NCI-H526 (cell line): ENCODE measurements at places on chromosomes 7 and 10.

GRCh38 chr7:157558875-157559595, 222.2 kb downstream of the DNAJB6 start:
- no peak for DNase-seq

DNA sequence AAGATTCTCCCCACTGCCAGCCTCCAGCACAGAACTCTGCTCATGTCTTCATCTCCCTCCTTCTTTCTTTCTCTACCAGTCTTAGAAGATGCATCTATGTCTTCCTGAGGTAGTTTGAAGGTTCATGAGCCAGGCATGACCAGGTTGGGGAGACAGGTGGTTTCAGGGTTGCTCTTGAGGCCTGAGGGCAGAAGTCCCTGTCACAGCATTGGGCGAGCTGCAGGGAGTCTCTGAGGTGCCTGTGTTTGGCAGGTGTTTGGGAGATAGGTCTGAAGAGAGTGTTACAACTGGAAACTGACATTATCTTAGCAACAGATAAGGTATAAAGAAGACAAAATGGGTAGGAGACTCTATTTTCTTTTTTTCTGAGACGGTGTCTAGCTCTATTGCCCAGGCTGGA, 18.7 kb downstream of the PRSS2 start:
- DNase-seq = no peak

- DNase-seq = no peak
Observed at GRCh38 chr10:17166699-17167098, 34.8 kb downstream of the TRDMT1 start.

GRCh38 chr10:132913559-132914115, 28.7 kb downstream of the CFAP46 start:
- DNase-seq = no peak

GRCh38 chr7:110386006-110386405, 704.9 kb upstream of the LRRN3 start:
- no peak for DNase-seq

DNA sequence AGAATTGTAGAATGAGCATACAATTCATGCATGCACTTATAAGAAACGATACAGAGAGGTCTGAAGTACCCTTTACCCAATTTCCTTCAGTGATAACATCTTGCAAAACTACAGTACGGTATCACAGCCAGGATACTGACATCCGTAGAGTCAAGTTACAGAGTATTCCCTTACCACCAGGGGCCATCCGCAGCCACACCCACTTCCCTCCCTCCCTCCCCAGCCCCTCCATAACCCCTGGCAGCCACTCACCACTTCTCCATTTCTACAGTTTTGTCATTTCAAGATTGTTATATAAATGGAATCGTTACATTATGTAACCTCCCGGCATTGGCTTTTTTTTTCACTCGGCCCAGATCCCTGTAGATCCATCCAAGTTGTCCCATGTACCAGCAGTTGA, 113.6 kb upstream of the RET start:
- no peak for DNase-seq

- peak; percentile 42 for DNase-seq
Observed at GRCh38 chr7:15720849-15721471, 34.5 kb upstream of the MEOX2 start.

- DNase-seq = no peak
Observed at GRCh38 chr7:24980534-24981170, 674 bp upstream of the OSBPL3 start.

GRCh38 chr7:69388452-69389137, 209.7 kb upstream of the AUTS2 start:
- no peak for DNase-seq

GRCh38 chr7:1531263-1531978, 919 bp downstream of the MAFK start:
- DNase-seq = no peak

GRCh38 chr10:131181456-131181855, 130.1 kb downstream of the TCERG1L start:
- no peak for DNase-seq

DNA sequence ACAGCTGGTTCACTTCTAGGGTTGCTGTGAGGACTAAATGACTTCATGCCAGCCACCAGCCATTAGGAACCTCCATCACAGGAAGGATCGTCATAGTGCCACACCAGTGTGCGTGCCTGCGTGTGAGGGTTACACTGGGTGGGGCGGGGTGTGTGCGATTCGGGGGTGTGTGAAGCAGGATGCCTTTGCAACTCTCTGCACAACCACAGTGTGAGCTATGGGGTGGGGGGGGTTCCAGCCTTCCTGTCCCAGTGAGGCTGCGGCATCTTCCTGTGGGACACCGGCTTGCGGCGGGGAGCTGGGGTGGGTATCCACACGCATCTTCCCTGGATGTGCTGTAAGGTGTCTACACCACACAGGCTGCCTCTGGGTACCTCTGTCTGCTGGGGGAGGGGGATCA, 6.9 kb upstream of the ELFN1 start:
- no peak for DNase-seq

- DNase-seq = no peak
Observed at GRCh38 chr7:1127001-1127400, 33.0 kb downstream of the ZFAND2A start.

DNA sequence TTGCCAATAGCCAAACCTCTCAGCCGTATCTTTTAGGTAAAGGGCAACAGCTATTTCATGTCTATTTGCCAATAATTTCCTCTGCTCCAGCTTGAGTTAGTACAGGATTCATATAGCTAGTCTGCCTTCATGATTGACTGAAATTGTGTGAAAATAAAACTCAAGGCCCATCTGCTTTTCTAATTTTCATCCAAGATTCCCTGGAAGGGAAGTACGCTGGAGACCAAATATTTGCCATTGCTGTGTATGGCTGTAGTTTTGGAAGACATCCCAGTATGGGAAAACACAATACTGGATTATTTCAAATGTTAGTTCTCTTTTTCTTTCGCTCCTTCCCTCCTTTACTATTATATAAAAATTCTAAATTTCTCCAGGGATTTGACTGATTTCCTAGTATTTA, 652.4 kb downstream of the CNTNAP2 start:
- no peak for DNase-seq

DNA sequence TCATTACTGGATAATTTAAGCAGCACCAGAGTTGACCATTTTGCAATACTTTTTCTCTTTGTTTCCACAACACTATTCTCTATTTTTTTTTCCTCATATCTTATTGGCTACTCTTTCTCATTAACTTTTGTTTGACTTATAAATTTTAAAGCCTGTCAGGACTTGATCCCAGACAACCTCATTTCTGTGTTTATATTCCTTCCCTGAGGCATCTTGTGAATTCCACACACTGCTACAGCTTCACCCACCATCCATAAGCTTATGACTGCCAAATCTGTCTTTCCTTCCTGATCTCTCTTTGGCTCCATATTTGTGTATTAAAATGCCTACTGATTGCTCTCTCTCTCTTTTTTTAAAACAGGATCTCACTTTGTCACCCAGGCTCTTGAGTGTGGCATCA, 124.6 kb upstream of the MBL2 start:
- DNase-seq = no peak

GRCh38 chr10:2985729-2986232, 81.6 kb upstream of the PFKP start:
- DNase-seq = no peak

DNA sequence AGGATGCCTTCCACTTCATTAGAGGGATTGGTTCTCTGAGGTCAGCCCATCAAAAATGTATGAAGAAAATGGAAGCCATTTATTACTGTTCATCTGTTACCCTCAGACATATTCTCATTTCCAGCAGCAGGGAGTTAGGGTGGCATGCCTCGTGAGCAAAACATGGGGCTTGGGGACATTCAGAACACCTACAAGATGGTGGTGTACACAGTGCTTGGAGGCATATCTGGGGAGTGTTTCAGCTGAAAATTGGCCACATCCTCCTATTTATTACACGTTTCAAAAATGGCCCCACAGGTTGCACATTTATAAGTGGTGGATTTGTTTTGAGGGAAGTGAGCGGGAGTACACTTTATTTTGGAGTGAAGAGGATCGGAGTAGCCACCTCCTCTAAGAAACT, 93.4 kb downstream of the SPAG6 start:
- no peak for DNase-seq
